Naive B cell (primary cell): ENCODE measurements at places on chromosomes 3 and 15.
A peak's percentile ranks its signal among the peaks of the same experiment; 100 is the strongest.

- DNase-seq: no peak
These were observed 412.3 kb upstream of the TBL1XR1 start for GRCh38 chr3:177609613-177610012.

- no peak for DNase-seq
These were observed 3.9 kb upstream of the NR2E3 start for GRCh38 chr15:71806452-71806931.

- DNase-seq: no peak
These were observed 390.1 kb downstream of the IL20RB start for GRCh38 chr3:137347817-137348368.

GRCh38 chr3:135329479-135329878 lies 534.4 kb downstream of the EPHB1 start:
- no peak for DNase-seq

GRCh38 chr15:62145015-62145735 lies 19.9 kb downstream of the C2CD4B start:
- no peak for DNase-seq

GRCh38 chr3:7367968-7368367 lies 507.1 kb downstream of the GRM7 start:
- no peak for DNase-seq

GRCh38 chr3:194176274-194176991 lies 40.5 kb downstream of the HES1 start:
- DNase-seq: no peak

GRCh38 chr15:73156431-73157191 lies 104.3 kb downstream of the NEO1 start:
- DNase-seq: no peak

GRCh38 chr3:26559227-26559626 lies 63.3 kb upstream of the LRRC3B start:
- no peak for DNase-seq

DNA sequence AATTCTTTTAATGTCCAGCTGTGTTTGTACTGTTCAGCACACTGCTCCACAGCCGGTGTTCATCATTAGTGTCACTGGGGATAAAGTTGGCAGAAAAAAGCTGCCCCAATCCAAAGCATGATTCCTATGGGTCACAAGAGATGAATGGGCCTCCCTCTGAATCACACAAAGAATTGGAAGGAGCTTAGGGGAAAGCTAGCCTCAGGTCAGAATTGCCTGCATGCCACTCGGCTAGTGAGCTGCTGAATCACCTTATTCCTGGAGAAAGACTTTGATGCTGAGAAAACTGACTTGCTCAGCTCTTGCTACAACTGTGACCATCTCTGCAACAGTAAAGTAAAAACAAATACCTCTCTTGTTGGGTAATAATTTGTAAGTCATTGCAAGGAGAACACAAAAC lies 3.5 kb downstream of the CCK start:
- no peak for DNase-seq

GRCh38 chr3:129658110-129658843 lies 51.8 kb upstream of the PLXND1 start:
- no peak for DNase-seq

- DNase-seq: no peak
These were observed 55.3 kb upstream of the SYN2 start for GRCh38 chr3:11948866-11949265.

DNA sequence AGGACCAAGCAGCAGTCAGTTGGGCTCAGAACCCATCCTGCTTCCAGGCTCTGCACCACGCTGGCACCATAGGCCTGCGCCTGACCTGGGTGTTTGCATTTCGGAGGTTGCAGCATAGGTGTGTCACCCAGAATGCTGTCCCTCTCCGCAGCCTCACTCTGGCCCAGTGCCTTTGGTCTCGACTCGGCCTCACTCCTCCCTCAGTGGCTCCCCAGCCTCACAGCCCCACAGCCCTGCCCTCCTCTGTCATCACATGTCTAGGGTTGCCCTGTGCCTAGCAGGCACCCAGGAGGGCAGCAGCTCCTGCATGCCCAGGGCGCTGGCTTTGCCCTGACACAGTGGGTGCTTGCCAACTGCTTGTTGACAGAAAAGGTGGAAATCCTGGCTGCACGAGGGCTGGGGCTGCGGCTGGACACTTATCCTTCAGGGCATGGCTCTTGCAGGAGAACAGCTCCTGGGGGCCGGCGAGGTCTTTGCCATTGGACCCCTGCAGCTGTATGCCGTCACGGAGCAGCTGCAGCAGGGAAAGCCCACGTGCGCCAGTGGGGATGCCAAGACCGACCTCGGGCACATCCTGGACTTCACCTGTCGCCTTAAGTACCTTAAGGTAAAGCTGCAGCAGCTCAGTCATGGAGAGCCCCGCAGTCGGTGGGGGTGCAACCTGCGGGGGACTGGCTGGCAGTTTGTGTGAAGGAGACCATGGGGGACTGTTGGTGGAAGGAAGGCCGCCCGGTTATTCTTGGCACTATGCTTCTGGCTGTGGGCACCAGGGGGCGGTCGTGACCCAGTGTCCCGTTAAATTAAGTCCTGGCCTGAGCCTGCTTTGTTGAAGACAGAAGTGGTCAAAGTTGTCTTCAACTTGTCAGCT lies 16.2 kb downstream of the NISCH start:
- peak; percentile 37 for DNase-seq
